CD8-positive, alpha-beta memory T cell (primary cell): ENCODE measurements at places on chromosomes 7 and 10. TPM values are rescaled to one million over a fixed set of nuclear protein-coding genes. Genes with fewer than 3 reads are reported as not detected.

GRCh38 chr10:89515031-89515841 is 20.2 kb downstream of the SLC16A12 start:
- H3K4me1 ChIP-seq, result no peaks in the 10 kb centered on the region
- H3K27ac ChIP-seq, result no peak overlapping the region
- H3K36me3 ChIP-seq, result no peaks in the 10 kb centered on the region
- DNase-seq, result no peak

- H3K36me3 ChIP-seq, result no peaks in the 10 kb centered on the region
- H3K4me3 ChIP-seq, result no peak overlapping the region
- no peak for DNase-seq
- no peak overlapping the region for H3K27ac ChIP-seq
- no peaks in the 10 kb centered on the region for H3K4me1 ChIP-seq
Measured at GRCh38 chr10:59096631-59097030, 79.8 kb upstream of the PHYHIPL start.

DNA sequence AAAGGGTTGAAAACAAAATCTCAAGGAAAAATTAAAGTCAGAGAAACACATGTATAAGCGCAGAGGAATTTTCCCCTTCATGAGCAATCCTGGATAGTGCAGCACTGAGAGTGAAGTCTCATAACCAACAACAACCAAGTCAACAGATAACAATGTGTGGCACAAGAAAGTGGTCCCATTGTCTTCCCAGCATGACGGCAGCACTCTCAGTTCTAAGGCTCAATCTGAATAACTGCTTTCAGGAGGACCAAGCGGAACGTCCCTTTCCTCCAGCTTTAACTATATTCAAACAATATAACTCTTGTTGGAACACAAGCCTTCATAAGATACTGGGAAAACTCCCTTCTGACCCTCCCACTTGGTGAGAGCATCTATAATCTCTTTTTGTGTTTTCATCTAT is 137.9 kb downstream of the RAPGEF5 start:
- H3K27ac ChIP-seq, result no peak overlapping the region
- no peak overlapping the region for H3K4me3 ChIP-seq
- H3K4me1 ChIP-seq, result no peaks in the 10 kb centered on the region
- H3K36me3 ChIP-seq, result no peaks in the 10 kb centered on the region
- DNase-seq, result no peak
- no peaks in the 10 kb centered on the region for H3K27me3 ChIP-seq

- DNase-seq, result no peak
- H3K27ac ChIP-seq, result no peak overlapping the region
- no peaks in the 10 kb centered on the region for H3K27me3 ChIP-seq
- no peaks in the 10 kb centered on the region for H3K36me3 ChIP-seq
- no peaks in the 10 kb centered on the region for H3K4me1 ChIP-seq
Measured at GRCh38 chr7:2288503-2288902, 25.7 kb downstream of the SNX8 start.

GRCh38 chr7:83796760-83797159 is 147.8 kb upstream of the SEMA3E start:
- no peaks in the 10 kb centered on the region for H3K36me3 ChIP-seq
- H3K4me3 ChIP-seq, result no peak overlapping the region
- H3K4me1 ChIP-seq, result no peaks in the 10 kb centered on the region
- H3K27ac ChIP-seq, result no peak overlapping the region
- H3K27me3 ChIP-seq, result no peaks in the 10 kb centered on the region
- no peak for DNase-seq

DNA sequence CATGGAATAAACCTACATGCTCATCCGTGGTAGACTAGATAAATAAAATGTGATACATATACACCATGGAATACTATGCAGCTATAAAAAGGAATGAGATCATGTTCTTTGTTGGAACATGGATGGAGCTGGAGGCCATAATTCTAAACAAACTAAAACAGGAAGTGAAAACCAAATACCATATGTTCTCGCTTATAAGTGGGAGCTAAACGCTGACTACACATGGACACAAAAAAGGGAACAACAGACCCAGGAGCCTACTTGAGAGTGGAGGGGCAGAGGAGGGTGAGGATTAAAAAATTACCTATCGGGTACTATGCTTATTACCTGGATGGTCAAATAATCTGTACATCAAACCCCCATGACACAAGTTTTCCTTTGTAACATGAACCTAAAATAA is 68.7 kb upstream of the SEC61G start:
- H3K27ac ChIP-seq, result no peak overlapping the region
- no peaks in the 10 kb centered on the region for H3K36me3 ChIP-seq
- DNase-seq, result no peak

Gene NT5C3A
- total RNA-seq, result 27.6 TPM

Gene CPED1
- total RNA-seq, result 0.27 TPM

Gene FAM237B
- total RNA-seq, result not detected

Gene URGCP
- total RNA-seq, result 34.7 TPM

Gene RBM20
- total RNA-seq, result 0.09 TPM

Gene NPY4R
- not detected for total RNA-seq

Gene OR2A42
- total RNA-seq, result not detected

Gene CHAT
- not detected for total RNA-seq
